Stimulated activated CD8-positive, alpha-beta memory T cell treated with anti-CD3 and anti-CD28 coated beads, Interleukin-7, amount 100 ng/mL, for 1 hour (primary cell): ENCODE measurements at places on chromosomes 11 and 22.
A peak's percentile ranks its signal among the peaks of the same experiment; 100 is the strongest.

DNA sequence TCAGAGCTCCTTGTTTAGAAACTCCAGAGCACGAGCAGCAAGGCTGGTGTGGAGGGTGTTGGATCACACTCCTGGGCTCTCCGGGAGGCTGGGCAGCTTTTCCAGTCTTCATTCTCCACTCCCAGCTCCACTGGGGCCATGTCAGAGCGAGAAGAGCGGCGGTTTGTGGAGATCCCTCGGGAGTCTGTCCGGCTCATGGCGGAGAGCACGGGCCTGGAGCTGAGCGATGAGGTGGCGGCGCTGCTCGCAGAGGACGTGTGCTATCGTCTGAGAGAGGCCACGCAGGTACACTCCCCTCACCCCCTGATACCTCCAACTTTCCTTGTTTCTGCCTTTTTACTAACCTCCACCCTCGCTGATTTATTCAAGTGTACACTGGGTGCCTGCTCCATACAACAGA is 4.5 kb downstream of the TAF6L start:
- no peak for DNase-seq

DNA sequence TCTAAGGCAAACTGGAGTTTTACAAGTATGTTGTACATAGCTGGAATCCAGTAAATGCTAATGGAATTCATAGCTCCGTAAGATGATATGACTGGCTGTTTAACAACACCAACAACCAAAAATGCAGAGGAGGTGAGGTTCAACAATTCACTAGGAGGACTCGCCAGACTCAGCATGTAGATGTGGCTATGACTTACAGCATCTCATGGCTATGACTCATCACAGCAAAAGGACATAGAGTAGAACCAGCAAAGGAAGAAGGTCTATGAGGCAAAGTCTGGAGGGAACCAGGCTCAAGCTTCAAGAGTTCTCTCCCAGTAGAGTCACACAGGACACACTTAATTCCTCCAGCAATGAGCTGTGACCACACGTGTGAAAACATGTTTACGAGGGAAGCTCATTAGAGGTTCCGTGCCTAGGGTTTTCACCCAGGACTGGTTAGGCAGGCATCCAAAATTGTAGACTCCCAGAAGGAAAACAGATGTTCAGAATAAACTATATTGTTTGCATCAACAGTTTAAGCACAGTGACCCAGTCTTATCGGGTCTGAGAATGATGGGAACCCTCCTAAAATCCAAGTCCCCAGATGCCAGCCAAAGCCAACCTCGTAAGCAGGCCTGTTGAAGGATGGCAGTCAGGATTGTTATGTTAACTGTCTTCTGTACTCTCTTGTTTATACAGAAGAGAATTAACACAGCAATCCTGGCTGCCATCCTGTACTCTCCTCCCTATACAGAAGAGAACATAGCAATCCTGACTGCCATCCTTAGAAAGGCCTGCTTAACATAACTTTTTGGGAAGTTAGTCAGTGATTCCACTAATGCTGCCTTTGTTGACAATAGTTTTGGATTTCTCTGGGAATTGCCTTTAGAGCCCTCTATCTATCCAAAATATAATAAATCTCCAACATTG is 116.6 kb downstream of the LARGE1 start:
- no peak for DNase-seq

- no peak for DNase-seq
Measured at GRCh38 chr22:50726643-50727340, 11.2 kb upstream of the ACR start.

GRCh38 chr22:34414467-34415440 is 494.5 kb upstream of the LARGE1 start:
- DNase-seq = no peak

- no peak for DNase-seq
Measured at GRCh38 chr22:44204739-44205515, 24.2 kb downstream of the PARVG start.

- no peak for DNase-seq
Measured at GRCh38 chr11:67409261-67409666, 5.4 kb downstream of the TBC1D10C start.

GRCh38 chr11:122275508-122275907 is 159.5 kb upstream of the BLID start:
- no peak for DNase-seq

DNA sequence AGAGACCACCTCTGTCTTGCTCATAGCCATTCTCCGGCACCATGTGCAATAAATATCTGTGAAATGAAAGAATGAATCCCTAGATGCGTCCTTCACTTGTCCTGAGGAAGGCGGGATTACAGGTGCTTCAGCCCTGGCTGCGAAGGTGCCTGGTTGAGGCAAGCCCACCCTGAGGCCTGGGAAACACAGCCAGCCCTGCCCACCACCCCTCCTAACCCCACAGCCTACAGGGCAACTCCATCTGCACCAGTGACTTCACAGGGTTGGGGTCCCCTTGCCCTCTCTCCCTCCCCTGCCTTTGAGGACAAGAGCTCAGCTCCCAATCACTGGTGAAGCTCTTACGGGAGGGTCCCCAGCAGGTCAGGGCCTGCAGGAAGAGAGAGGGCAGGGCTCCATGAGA is 17.5 kb upstream of the SCGB1A1 start:
- no peak for DNase-seq

- DNase-seq = no peak
Measured at GRCh38 chr11:2794968-2795322, 90.6 kb downstream of the CDKN1C start.

- DNase-seq = no peak
Measured at GRCh38 chr22:27761000-27761399, 40.6 kb downstream of the MN1 start.

GRCh38 chr11:67174311-67174710 is 55.2 kb downstream of the KDM2A start:
- no peak for DNase-seq

DNA sequence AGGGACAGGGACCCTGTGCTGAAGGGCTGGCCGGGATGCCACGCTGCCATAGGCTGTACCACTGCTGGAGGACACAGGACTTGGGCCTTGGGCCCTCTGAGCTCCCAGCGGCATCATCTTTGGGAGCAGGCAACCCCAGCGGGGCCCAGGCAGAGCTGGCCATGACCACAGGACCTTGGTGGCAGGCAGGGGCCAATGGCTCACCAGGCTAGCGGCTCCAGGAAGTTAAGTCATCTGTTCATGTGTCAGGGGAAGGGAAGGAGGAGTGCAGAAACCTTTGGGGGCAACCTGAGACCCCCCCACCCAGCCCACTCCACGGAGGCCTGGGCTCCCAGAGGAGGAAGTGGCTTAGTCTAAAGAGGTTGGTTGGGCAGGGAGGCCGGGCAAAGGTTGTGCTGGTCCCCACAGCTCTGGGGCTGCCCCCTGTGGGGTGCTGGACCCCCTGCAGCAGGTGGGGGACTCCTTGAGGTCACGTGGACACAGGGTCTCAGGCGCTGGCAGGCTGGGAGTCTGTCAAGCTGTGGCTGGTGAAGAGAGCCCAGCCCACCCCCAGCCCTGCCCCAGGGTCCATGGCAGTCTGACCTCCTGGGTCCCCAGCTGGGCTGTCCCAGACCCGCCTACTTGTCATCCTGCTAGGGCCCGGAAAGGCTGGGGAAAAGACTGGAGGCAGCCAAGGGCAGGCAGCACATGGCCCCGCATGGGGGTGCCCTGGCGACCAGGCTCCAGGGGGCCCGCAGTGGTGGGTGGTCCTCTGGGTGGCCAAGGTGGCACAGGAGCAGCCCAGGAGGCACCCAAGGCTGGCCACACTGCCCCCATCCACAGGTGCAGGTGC is 184.3 kb downstream of the IGLL1 start:
- DNase-seq = no peak

DNA sequence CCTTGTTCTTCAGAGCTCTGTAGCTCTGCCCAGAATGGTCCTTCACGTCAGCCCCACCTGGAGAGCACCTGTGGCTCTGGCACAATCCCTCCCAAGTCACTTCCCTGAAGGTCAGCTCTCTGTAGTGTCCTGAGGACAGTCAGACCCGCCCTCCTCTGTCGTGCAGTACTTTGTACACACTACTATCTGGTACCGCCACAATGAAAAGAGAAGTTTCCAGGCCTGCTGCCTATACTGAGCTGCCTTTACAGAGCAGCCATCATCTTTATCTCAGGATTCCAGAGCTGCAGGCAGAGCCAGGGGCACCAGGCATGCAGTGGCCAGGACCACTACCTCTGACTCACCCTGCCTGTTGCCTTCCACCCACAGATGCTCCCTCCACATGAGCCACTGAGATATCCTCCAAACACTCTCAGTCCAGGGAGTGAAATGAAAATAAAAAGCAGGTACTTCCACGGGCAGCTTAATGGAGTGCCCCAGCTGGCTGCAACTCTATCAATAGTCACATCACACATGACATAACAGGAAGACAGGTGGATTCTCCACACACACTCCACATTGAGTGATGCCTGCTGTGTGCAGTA is 7.3 kb downstream of the PACSIN2 start:
- no peak for DNase-seq

- DNase-seq = no peak
Measured at GRCh38 chr11:76773921-76774361, 9.2 kb upstream of the TSKU start.

DNA sequence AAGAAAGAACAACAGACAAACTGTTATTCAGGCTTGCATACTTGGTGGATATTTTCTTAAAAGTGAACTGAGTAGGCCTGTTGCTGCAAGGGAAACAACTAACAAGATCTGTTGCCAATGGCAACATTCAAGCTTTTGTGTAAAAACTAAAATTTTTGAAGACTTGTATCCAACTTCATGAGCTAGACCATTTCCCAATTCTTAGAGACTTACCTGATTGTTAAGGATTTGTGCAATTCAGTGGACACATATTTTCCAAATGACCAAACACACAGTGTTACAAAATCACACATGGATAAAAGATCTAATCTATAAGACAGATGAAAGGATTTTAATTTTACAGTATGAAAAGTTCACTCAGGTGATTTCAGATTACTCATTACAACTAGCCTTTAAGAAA is 564.1 kb downstream of the CNTN5 start:
- DNase-seq = no peak

- DNase-seq = no peak
Measured at GRCh38 chr22:38312261-38312800, 4.9 kb downstream of the CSNK1E start.

DNA sequence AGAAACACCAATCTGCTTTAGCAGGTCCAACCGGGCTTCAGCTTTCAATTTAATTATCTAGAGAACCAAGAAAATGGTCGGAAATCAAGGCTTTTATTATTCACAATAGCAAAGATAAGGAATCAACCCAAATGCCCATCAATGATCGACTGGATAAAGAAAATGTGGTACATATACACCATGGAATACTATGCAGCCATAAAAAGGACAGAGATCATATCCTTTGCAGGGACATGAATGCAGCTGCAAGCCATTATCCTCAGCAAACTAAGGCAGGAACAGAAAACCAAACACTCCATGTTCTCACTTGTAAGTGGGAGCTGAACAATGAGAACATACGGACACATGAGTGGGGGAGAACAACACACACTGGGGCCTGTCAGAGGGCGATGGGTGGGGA is 53.8 kb downstream of the ATG16L2 start:
- DNase-seq = no peak

- no peak for DNase-seq
Measured at GRCh38 chr11:34213366-34213765, 107.9 kb downstream of the NAT10 start.

- DNase-seq = no peak
Measured at GRCh38 chr11:123302751-123303195, 107.7 kb upstream of the CLMP start.

- no peak for DNase-seq
Measured at GRCh38 chr11:69166218-69167115, 10.7 kb downstream of the SMIM38 start.

- DNase-seq = no peak
Measured at GRCh38 chr11:122843281-122844141, 5.2 kb downstream of the CRTAM start.

DNA sequence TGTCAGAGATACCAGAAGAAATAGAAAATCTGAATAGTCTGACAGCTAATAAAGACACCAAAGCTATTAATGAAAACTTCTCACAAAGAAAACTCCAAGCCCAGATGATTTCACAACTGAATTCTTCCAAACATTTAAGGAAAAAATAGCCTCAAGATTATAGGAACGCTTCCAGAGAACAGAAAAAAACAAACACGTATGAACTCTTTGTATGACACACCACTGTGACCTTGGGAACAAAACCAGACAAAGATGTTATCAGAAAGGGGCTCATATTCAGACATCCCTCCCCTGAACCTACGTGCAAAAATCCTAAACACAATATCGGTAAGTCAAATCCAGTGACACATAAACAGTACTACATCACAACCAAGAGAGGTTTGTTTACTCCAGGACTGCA is 23.5 kb downstream of the CERK start:
- no peak for DNase-seq

- no peak for DNase-seq
Measured at GRCh38 chr11:119189393-119189792, 4.1 kb downstream of the NHERF4 start.

- peak; percentile 74 for DNase-seq
Measured at GRCh38 chr11:7513234-7514098, at the start of gene PPFIBP2. Gene PPFIBP2, plus strand, starts transcription at chr11:7513999. Its CDS starts 35,477 bp downstream, at chr11:7549476.

GRCh38 chr22:24819911-24820461 is 14.0 kb downstream of the SGSM1 start:
- DNase-seq = no peak

DNA sequence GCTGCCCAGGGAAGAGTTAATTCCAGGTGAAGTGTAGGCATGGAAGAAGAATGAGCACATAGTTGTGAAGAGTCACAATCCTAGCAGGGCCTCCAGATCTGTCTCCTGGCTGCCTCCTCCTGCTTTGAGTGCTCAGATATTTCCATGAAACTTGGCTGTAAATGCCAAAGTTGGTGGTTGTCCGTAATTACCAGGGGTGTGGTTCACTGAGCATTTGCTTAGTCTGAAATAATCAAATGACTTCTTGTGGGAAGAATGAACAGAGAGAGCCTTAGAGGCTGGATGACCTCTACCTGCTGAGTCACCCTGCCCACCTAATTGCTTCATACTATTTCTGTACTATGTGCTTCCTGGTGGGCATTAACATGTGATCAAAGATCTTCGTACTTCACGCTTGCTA is 50.9 kb downstream of the APIP start:
- DNase-seq = no peak

DNA sequence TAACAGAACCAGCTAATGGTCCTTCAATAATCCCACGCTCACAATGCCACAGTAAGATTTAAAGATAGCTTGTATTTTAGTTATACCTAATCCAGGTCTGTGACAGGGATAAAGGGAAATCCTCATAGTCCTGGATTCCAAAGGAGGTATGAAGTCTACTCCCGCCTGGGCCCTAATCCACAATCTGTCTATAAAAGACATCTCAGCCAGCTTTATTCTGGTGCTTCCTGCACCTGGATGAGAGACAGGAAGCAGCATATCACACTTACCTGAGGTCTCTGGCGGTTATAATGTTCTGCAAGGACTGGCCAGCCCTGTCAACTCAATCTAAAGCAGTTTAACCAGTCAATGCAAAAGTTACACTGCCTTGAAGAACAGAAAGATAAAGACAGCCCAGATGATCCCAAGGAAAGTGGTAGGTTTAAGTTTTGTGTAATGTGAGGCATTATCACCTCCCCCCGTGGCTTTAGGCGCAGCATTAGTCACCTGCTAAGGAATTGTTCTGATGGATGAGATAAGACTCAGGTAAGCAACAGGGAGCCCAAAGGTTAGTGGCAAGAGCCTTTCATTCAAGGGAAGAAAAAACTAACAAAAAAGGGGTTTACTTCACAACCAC is 57.6 kb downstream of the PLEKHA7 start:
- no peak for DNase-seq
